HepG2 (cell line): ENCODE measurements at places on chromosomes 16 and 17. TPM values are rescaled to one million over a fixed set of nuclear protein-coding genes. Genes with fewer than 3 reads are reported as not detected.

- 0 out of 2 replicates have a peak overlapping the region, but pooled peaks have one; percentile 7 for H3K4me3 ChIP-seq
- peaks cover 7% of the 10 kb centered on the region; the same call in 2 of the 3 replicates for H3K27me3 ChIP-seq
- no peak for DNase-seq
- H3K27ac ChIP-seq = no peak overlapping the region
- peaks cover 62% of the 10 kb centered on the region for H3K4me1 ChIP-seq
- no peaks in the 10 kb centered on the region for H3K36me3 ChIP-seq
Observed at GRCh38 chr17:79738643-79739042, 7.9 kb downstream of the ENPP7 start.

DNA sequence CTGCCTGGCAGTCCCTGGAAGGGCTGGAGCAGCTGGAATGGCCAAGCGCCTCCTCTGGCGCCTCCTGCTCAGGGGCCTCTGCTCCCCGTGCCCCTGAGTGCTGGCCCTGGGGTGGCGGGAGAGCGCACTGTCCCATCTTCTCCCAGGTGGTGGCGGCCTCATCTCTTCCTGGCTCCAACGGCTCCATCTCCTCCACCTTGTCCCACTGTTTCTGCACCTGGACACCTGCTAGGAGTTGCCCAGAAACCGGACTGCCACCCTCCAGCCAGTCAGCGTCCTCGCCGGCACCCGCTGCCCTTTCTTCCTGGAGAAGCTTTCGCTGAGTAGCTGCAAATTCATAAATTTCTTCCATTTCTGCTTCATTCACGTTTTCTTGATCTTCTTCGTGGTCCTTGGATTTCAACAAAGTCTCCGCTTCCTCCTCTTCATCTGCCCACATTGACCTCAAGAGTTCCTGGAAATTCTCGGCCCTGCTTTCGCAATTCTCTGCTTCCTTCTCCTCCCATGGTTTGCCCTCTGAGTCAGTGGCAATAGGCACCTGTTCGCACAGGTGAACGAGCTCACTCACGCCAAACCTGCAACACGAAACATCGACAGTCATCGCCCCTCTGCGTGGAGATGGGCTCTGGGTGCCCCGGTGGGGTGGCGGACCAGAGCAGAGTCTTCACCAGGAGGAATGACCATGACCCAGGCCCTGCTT lies 13.7 kb upstream of the NLRC3 start:
- 0 out of 3 replicates have a peak, but pooled peaks cover 2% of the 10 kb centered on the region for H3K36me3 ChIP-seq
- no peak overlapping the region for H3K27ac ChIP-seq
- no peaks in the 10 kb centered on the region for H3K27me3 ChIP-seq
- peaks cover 6% of the 10 kb centered on the region for H3K4me1 ChIP-seq
- no peak overlapping the region for H3K4me3 ChIP-seq
- DNase-seq = no peak

DNA sequence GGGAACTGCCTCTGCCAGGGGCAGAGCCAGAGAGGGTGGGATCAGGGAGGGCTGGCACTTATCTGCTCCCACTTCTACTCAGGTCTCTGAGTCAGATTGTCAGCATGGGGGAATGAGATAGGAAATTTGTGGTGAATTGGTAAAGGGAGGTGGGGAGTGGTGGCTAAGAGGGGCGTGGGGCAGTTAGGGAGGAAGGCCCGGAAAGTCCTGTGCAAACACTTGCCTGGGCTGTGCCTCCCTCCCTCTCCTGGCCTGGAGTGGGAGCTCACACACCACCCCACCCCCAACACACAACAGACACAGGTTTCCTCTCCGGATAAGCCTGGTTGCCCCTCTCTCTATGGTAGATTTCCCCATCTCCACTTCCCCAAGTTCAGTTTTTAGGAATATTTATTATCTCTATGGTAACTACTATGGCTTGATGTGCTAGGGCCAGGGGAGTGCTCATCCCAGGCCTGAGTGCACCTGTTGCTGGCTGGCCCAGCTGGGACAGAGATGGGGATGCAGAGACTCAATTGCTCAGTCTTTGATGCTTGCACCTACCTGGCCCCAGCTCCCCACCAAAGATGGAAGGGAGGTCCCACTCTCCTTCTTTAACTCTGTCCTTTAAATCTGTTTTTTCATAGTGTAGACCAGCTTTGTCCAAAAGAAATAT lies 2.7 kb downstream of the SPNS2 start:
- H3K27ac ChIP-seq = no peak overlapping the region
- no peak for DNase-seq
- H3K27me3 ChIP-seq = peaks cover 76% of the 10 kb centered on the region
- H3K4me3 ChIP-seq = no peak overlapping the region
- peaks cover 22% of the 10 kb centered on the region for H3K4me1 ChIP-seq

GRCh38 chr16:87658564-87659225 lies 56.4 kb downstream of the JPH3 start:
- H3K4me1 ChIP-seq = no peaks in the 10 kb centered on the region
- peaks cover 21% of the 10 kb centered on the region for H3K27me3 ChIP-seq
- H3K4me3 ChIP-seq = no peak overlapping the region
- DNase-seq = no peak
- H3K36me3 ChIP-seq = no peaks in the 10 kb centered on the region
- H3K27ac ChIP-seq = no peak overlapping the region

DNA sequence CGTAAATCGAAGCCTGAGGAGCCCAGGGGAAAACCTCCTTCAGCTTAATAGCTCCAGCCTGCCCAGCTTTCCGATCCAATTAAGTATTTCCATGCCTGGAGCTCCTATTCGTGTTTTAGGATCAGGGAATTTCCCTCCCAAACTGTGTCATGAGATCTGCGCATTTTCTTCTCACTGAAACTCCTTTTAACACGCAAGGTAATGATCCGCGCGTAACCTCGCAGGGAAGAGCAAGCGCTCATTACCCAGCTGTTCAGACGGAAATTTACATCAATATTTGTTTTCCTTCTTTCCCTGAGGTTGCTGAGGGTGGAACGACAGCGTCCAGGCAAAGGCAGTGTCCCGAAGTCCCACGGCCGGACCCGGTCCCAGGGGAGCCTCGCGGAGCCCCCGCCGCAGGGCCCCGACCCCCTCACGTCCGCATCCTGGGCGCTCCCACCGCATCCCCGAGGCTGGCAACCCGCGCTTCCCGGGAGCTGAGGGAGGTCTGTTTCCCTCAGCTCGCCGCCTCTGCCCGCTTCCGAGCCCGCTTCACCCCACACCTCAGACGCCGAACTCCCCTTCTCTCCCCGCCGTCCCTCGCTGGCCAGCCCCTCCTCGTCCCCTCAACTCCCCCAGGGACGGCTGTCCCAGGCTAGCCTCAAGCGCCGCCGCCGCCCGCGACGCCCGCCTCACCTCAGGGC lies 415 bp downstream of the ABCA5 start:
- H3K4me3 ChIP-seq = peak overlapping the region; percentile 85
- peak overlapping the region; percentile 55 for H3K27ac ChIP-seq
- H3K36me3 ChIP-seq = no peaks in the 10 kb centered on the region
- DNase-seq = peak; percentile 7
- peaks cover 34% of the 10 kb centered on the region for H3K4me1 ChIP-seq

DNA sequence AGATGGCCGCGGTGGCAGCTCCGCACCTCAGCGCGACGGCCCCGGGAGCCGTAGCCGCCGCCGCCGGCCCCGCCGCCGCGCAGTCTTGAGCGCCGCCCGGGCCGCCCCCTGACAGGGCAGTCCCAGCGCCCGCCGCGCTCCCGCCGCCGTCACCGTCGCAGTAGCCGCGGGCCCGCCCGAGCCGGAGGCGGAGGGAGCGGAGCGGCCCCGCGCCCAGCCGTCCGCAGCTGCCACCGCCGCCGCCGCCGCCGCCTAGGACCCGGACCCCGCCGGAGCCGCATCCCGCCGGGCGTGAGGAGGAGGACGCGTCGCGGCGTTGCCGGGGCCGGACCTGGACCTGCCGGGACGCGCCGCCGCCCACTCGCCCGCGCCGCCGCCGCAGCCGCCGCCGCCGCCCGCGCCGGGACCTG lies 218 bp downstream of the TNRC6C start:
- peaks cover 6% of the 10 kb centered on the region for H3K27me3 ChIP-seq
- no peak overlapping the region for H3K27ac ChIP-seq
- H3K4me3 ChIP-seq = peak overlapping the region; percentile 80
- H3K36me3 ChIP-seq = no peaks in the 10 kb centered on the region
- peaks cover 43% of the 10 kb centered on the region for H3K4me1 ChIP-seq

- peaks cover 10% of the 10 kb centered on the region for H3K4me1 ChIP-seq
- no peak for DNase-seq
- H3K27me3 ChIP-seq = no peaks in the 10 kb centered on the region
- H3K36me3 ChIP-seq = no peaks in the 10 kb centered on the region
- H3K27ac ChIP-seq = no peak overlapping the region
- H3K4me3 ChIP-seq = no peak overlapping the region
Observed at GRCh38 chr16:56675685-56676210, 6.1 kb downstream of the MT1H start.

GRCh38 chr17:45136846-45137560 lies 1.5 kb downstream of the ACBD4 start:
- H3K27ac ChIP-seq = no peak overlapping the region
- H3K27me3 ChIP-seq = no peaks in the 10 kb centered on the region
- peaks cover 5% of the 10 kb centered on the region for H3K36me3 ChIP-seq

GRCh38 chr16:87550495-87550961 lies 51.8 kb upstream of the JPH3 start:
- no peaks in the 10 kb centered on the region for H3K36me3 ChIP-seq
- H3K4me3 ChIP-seq = no peak overlapping the region
- H3K27ac ChIP-seq = no peak overlapping the region
- H3K27me3 ChIP-seq = peaks cover 11% of the 10 kb centered on the region; the same call in 1 of the 2 replicates
- no peak for DNase-seq
- H3K4me1 ChIP-seq = peaks cover 29% of the 10 kb centered on the region

DNA sequence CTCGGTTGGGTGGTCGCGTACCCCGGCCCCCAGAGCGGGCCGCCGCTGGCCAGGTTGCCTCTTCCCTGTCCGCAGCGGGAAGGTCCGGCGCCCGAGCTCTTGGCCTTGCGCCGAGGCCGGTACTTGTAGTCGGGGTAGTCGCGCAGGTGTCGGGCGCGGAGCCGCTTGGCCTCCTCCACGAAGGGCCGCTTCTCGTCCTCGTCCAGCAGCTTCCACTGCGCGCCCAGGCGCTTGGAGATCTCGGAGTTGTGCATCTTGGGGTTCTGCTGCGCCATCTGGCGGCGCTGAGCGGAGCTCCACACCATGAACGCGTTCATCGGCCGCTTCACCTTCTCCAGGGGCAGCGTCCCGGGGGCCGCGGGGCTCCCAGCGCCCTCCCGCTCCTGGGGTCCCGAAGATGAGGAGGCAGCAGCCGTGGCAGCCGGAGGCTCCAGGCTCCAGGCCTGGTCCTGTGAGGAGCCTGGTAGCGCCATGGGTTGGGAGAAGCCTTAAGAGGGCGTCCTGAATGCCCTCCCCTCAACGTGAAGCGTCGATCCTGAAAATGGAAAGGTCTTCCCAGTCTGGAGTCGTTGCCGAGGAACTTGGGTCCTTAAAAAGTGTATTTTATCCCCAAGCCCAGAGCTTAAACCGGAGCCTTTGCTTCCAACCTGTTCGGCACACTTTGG lies 558 bp downstream of the SOX15 start:
- H3K27me3 ChIP-seq = no peaks in the 10 kb centered on the region
- no peak overlapping the region for H3K27ac ChIP-seq
- H3K4me1 ChIP-seq = peaks cover 13% of the 10 kb centered on the region
- no peak for DNase-seq

DNA sequence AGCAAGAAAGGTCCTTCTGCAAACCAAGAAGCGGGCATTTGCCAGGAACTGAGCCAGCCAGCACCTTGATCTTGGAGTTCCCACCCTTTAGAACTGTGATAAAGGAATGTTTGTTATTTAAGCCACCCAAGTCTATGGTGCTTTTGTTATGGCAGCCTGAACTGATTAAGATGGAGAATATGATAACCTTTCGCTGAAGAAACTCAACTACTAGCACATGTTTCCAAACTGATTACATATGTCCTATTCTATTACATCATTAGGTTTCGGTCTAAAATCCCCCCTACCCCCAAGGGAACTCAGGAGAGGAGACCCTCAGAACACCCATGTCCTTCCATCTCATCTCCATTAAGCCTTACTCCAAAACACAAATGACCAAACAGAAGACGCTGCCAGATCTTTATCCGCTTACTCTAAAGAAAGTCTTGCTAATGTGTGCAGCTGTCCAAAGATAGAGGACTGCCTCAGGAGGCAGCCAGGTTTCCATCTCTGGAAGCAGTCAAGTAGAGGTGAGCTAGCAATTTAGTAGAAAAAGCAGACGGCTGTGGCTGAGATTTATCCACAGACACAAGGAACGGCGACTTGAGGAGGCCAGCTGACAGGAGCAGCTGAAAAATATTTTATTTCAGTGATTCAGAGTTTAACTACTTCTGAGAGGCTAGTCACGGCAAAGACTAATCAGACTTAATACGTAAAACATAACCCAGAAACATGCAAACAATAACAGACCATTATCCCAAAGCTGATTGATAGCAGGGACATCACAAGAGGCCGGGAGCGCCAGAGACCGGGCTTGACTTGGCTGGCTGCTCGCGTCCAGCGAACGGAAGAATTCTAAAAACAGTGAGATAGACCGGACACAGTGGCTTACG lies 611.4 kb upstream of the CDH5 start:
- no peak overlapping the region for H3K4me3 ChIP-seq
- DNase-seq = no peak
- H3K4me1 ChIP-seq = no peaks in the 10 kb centered on the region
- H3K27me3 ChIP-seq = no peaks in the 10 kb centered on the region
- no peaks in the 10 kb centered on the region for H3K36me3 ChIP-seq
- H3K27ac ChIP-seq = no peak overlapping the region

DNA sequence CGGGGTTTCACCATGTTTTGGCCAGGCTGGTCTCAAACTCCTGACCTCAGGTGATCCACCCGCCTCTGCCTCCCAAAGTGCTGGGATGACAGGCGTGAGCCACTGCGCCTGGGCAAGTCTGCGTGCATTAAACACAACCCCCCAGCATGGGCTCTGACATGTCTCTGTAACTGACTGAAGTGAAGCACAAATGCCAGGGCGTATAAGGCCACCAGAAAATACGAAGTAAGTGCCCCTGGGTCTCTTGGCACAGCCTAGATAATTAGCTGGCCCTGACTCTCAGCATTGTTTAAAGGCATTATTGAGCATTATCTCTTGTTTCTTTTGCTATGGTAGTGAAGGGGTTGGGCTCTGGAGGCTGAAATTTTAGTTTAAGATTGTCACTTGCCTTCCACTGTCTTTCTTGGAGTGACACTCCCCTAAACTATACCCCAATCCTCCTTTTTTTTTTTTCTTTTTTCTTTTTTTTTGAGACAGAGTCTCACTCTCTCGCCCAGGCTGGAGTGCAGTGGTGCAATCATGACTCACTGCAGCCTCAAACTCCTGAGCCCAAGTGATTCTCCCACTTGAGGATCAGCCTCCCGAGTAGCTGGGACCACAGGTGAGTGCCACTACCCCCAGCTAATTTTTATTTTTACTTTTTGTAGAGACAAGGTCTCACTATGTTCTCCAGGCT lies 8.2 kb upstream of the SEC14L1 start:
- H3K36me3 ChIP-seq = no peaks in the 10 kb centered on the region
- H3K27me3 ChIP-seq = no peaks in the 10 kb centered on the region
- no peak overlapping the region for H3K27ac ChIP-seq
- H3K4me1 ChIP-seq = peaks cover 42% of the 10 kb centered on the region
- no peak for DNase-seq

Gene PRAC2
- polyA plus RNA-seq = not detected in 2 replicates

Gene EIF1
- 388 and 517 TPM in 2 replicates for polyA plus RNA-seq
